ENCODE measurements at places on chromosomes 3 and 15. TPM values are rescaled to one million over a fixed set of nuclear protein-coding genes. Genes with fewer than 3 reads are reported as not detected.

The ROPN1B gene
- 0.21 TPM for polyA plus RNA-seq

- no peak for DNase-seq
Measured at GRCh38 chr3:100871306-100871705, 121.9 kb downstream of the ABI3BP start.

GRCh38 chr15:29045717-29046116 lies 159.9 kb downstream of the APBA2 start:
- peak; percentile 20 for DNase-seq

- DNase-seq, result no peak
Measured at GRCh38 chr3:128408693-128409623, 57.7 kb downstream of the DNAJB8 start.

The HYAL1 gene
- 1.5 TPM for polyA plus RNA-seq

GRCh38 chr3:26369133-26369532 lies 253.4 kb upstream of the LRRC3B start:
- no peak for DNase-seq

DNA sequence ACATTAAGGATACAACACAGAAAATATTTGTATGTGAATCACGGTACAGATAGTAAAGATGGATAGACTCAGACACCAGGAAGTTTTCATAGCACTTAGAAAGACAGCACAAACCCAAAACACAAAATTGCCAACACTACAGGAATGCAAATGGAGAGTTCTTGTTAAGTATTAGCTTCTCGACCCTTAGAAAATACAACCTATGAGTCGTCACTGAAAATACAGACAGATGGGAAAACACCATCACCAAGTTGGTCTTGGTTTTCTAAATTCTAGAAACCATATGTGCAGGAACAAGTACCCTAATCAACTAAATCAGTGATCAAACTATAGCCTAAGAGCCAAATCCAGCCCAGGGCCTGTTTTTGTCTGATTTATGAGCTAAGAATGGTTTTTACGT lies 50.7 kb downstream of the PEAK1 start:
- DNase-seq, result no peak

GRCh38 chr3:147940405-147941193 lies 531.4 kb downstream of the ZIC1 start:
- no peak for DNase-seq

The TTLL13 gene
- polyA plus RNA-seq, result not detected

The PLD1 gene
- polyA plus RNA-seq, result 2.7 TPM

- no peak for DNase-seq
Measured at GRCh38 chr15:88987934-88988671, 74.9 kb upstream of the MFGE8 start.

The GABRA5 gene
- polyA plus RNA-seq, result not detected

GRCh38 chr3:15899388-15899787 lies 101.6 kb upstream of the ANKRD28 start:
- peak; percentile 51 for DNase-seq

The SMAD6 gene
- 0.02 TPM for polyA plus RNA-seq

DNA sequence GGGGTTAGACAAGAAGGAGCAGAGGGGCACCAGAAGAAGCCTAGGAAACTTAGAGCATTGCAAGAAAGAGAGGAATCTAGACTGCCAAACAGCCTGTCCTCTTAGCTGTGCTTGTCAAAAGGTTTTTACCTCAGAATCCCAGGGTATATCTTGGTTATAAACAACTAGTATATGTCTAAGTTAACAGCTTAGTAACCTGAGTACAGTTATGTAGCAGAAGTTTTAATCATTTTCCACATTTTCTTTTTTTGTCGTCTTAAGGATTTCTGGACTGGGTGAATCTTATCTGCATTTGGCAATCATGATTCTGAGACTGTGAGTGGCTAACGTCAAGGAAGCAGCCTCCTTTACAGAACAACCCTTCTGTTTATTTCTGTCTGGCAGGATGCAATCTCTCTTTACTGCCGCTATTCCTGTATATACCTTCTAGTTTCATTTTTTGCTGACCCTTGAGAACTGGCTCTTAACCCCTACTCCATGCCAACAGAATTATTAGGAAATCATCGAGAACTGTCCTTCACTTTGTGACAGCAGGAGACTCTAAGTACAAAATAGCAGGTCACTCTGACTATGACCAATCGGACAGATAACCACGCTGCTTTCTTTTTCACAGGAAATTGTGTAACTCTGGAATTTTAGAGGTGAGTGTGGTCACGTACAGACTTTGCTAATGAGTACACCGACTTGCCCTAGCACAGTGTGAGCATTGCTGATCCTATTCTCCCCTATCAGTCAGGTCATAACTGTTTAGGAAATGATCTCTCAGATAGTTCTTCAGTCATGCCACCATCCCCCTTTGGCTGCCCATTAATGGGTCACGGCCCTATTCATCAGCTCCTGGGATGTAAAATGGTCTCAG lies 3.3 kb upstream of the CP start:
- DNase-seq, result peak; percentile 86

GRCh38 chr3:40287248-40287647 lies 22.3 kb upstream of the EIF1B start:
- no peak for DNase-seq
